C1 segment of cervical spinal cord (tissue), 14 donors: ENCODE measurements at places on chromosomes 12 and 14.

- DNase-seq = no peak
Observed at GRCh38 chr14:28762303-28762954, 4.2 kb upstream of the FOXG1 start.

DNA sequence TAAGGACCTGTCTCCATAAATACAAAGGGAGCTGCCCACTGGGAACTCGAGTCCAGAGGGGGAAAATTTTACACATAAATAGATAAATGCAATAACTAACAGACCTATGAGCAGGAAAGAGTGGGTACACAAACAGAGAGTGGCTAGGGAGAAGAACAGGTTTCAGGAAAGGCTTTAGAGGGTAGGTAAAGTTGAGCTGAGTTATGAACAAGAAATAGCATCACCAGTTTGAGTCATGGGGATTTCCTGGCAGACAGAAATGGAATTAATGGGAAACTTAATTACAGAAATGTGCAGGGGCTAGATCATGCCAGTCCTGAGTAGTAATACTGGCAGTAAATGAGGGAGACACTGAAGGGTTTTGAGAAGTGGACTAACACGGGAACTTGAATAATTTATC lies 58.0 kb upstream of the CCDC175 start:
- no peak for DNase-seq

DNA sequence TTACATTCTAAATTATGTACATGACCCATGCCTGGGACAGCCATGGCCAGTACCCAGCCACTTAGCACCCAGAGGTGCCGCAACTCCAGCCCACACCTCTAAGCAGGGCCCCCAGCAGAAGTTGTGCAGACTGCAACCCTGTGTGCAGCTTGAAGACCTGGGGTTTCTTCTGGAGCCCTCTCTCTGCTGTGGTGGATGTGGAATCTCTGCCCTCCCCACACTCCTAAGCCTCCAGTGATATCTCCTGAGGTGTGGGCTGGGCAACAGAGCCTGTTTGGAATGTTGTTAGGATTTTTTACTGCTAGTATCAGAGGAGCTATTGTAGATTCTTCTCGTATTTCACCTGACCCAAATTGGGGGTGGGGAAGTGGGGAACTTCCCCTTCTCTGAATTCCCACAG lies 59.4 kb upstream of the TUNAR start:
- DNase-seq = no peak

- no peak for DNase-seq
Observed at GRCh38 chr12:86148612-86149011, 107.6 kb downstream of the MGAT4C start.

GRCh38 chr12:110826592-110827200 lies 20.1 kb upstream of the CCDC63 start:
- DNase-seq = peak; percentile 77

- no peak for DNase-seq
Observed at GRCh38 chr12:39723831-39724230, 104.2 kb upstream of the ABCD2 start.

DNA sequence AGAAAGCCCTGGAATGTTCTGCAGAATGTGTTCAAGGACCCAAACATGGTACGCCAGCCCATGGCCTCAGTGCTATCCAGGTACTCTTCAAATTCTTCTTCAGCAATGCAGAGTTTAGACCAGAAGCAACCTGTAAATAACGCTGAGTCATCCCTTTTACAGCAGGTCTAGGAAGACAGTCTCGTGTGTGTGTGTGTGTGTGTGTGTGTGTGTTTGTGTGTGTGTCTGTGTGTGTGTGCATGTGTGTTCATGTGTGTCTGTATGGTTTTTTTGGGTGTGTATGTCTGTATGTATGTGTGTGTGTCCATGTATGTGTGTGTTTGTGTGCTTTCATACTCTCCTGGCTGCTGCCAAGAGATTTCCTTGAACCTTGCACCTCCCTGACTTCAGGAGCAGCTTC lies 60.1 kb upstream of the RFX4 start:
- DNase-seq = no peak

DNA sequence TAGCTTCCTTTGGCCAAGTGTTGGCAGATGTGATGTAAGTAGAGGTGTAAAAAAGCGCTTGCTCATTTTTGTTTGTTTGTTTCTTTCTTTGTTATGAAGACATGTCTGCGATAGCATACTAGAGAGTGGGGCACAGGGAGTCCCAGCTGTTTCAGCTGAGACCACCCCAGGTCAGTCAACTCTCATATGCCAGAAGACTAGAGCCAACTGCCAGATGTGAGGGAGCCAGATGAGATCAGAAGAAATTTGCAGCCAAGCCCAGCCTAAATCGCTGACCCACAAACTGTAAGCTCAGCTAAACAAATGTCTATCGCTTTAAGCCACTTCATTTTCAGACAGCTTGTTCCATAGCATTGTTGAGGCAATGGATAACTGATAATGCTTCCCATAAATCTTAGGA lies 397.1 kb downstream of the APAF1 start:
- no peak for DNase-seq
